ENCODE measurements at places on chromosomes 2 and 18.

GRCh38 chr2:102266204-102266603, 45.2 kb upstream of the IL1RL1 start:
- DNase-seq, result no peak

DNA sequence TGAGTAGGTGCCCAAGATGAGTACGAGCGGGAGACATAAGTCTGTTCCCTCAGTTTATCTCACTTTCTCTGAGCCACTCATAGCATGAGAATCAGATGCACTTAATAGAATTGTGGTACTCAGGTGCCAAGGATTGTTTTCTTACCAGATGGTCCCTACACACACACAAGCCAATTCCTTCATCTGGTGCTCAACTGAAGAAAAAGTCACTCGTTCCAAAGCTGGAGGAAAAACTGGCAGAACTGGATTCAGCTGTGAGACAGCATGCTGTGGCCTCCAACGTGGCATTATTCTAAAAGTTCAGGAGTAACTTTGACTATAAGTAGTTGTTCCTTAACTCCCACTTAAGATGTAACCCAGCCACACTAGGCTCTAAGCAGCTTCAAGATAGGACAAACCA, 33.4 kb upstream of the ABCA12 start:
- no peak for DNase-seq

GRCh38 chr2:95323347-95324155, 26.4 kb downstream of the KCNIP3 start:
- no peak for DNase-seq

- no peak for DNase-seq
Observed at GRCh38 chr2:50649626-50650402, 382.1 kb downstream of the NRXN1 start.

DNA sequence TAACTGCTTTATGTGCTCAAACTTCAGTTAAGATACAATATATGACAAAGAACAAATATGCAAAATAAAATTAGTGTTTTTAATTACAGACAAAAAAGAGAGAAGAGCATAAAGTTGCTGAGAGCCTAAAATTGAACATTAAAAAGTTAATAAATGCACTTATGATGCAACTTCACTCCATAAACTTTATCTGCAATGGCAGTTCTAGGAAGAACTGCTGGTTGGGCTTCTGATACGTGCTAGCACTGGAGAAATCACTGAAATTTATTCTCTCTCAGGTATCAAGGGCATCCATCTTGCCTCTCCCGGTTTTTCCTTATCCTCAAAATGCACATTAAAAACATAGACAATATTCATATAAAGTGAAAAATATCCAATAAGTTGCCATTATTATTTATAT, 35.7 kb downstream of the MYO3B start:
- DNase-seq, result no peak

GRCh38 chr2:240403396-240404104, 31.9 kb upstream of the GPC1 start:
- DNase-seq, result no peak

All from activated CD4-positive, alpha-beta T cell treated with anti-CD3 and anti-CD28 coated beads for 4 hours (primary cell).